ENCODE measurements at places on chromosomes 11 and 22.
A peak's percentile ranks its signal among the peaks of the same experiment; 100 is the strongest.

DNA sequence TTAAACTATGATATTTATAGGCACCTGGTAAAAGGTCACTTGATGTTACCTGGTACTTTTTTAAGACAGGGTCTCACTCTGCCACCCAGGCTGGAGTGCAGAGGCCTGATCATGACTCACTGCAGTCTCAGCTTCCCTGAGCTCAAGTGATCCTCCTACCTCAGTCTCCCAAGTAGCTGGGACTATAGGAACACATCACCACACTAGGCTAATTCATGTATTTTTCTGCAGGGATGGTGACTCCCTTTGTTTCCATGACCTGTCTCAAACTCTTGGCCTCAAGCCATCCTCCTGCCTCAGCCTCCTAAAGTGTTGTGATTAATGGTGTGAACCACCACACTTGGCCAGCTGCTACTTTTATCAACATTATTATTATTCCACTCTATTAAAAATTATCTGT is 47.6 kb downstream of the OR4C45 start:
- no peak for DNase-seq

- DNase-seq, result no peak
These were observed 54.4 kb downstream of the GRAMD1B start for GRCh38 chr11:123484448-123484847.

DNA sequence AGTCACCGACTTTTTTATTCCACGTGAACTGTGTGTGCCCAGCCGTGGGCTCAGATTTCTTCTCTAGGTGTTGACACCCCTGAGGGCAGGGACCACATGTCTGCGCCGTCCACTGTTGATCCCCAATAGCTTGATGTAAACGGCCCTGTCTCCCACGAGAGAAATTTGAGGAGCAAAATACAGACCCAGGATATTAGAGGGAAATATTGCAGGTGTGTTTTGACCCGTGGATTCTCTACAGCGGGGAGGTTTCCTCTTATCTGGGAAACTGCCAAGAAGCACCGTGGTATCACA is 437.5 kb downstream of the TBC1D22A start:
- no peak for DNase-seq

GRCh38 chr22:38947321-38948140 is 9.9 kb upstream of the APOBEC3A start:
- no peak for DNase-seq

DNA sequence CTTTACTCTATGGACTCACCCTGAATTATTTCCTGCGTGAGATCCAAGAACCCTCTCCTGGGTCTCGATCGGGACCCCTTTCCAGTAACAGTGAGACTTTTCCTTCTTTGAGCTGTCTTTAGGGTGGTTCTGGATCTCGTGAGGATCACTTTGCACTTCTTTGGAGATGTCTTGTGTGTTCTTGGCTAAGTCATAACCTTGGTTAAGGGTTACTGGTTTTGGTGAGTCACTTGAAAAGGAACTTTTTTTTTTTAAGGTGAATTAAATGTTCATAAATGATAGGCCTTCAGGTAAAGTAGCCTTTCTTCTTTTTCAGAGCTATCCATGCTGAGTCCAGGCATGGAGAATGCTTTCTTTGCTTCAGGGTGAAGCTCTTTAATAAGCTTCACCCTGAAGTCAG is 19.4 kb upstream of the GSTP1 start:
- no peak for DNase-seq

DNA sequence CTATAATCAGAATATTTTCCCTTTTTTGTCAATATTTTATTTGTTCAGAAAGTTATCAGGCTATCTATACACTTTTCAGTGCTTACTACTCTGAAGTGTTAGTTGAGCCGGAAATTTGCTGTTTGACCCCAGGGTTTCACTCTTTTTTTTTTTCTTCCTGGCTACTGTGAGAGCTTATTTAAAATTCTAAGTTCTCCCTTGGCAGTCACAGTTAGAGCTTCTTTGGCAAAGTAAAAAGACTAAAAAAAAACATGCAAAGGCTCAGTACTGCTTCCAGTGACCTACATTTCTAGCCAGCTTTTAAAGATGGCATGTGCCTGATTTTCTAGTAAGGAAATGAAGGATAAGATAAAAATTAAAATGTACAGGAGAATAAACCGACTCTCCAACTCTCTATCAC is 48.4 kb downstream of the ELP4 start:
- no peak for DNase-seq

GRCh38 chr11:118379497-118379896 is 20.1 kb downstream of the UBE4A start:
- no peak for DNase-seq

GRCh38 chr11:113477321-113477720 is 2.1 kb upstream of the DRD2 start:
- DNase-seq, result no peak

DNA sequence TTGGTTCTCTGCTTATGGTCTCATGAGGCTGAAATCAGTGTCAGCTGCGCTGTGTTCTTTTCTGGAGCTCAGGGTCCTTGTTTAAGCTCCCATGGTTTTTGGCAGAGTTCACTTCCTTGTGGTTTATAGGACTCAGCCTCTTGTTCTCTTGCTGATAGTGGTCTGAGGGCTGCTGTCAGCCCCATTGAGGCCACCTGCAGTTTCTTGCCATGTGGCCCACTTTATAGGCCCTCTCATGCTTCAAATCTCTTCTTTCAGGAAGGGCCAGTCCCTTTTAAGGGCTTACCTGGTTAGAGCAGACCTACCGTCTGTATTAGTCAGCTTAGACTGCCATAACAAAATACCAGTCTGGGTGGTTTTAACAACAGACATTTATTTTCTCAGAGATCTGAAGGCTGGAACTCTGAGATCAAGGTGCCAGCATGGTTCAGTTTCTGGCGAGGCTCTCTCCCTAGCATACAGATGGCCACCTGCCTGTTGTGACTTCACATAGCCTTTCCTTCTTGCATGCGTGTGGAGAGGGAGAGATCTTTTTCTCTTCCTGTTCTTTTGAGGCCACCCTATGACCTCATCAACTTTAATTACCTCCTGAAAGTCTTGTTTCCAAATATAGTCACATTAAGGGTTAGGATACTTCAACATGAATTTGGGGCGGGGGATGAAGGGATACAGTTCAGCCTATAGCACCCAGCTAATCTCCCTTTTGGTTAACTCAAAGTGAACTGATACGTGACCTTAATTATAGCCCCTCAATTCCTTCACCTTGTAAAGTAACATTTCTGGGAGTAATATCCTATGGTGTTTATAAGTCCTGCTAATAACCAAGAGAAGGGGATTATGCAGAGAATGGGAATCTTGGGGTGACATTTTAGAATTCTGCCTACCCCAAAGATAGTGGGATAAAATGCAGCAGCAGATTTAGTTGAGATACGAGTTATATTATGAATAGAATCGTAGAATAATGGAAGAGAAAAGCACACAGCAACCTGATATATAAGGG is 131.8 kb downstream of the UVRAG start:
- no peak for DNase-seq

GRCh38 chr22:35303029-35303624 is 3.4 kb downstream of the TOM1 start:
- no peak for DNase-seq

DNA sequence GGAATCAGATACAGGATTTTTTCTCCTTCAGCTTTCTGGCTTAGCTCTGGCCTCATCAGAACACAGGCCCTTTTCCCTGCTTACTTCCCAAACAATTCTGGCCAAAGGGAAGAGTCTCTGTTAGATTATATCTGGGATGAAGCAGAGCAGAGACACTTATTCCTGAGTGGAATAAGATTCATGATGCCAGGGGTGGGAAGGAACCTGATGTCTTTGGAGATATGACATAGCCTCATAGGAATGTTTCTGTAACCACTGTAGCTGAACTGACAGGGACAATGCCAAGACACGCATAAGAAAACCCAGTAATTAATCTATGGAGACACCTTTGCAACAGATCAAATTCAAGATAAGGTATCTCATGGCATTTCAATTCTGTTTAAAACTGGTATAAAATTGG is 177.1 kb upstream of the RAG2 start:
- DNase-seq, result no peak

- no peak for DNase-seq
These were observed 10.5 kb downstream of the MCAM start for GRCh38 chr11:119306373-119306890.

GRCh38 chr11:8201644-8202365 is 33.0 kb upstream of the RIC3 start:
- DNase-seq, result no peak

- DNase-seq, result no peak
These were observed 47.3 kb upstream of the CYP2D6 start for GRCh38 chr22:42177891-42178336.

DNA sequence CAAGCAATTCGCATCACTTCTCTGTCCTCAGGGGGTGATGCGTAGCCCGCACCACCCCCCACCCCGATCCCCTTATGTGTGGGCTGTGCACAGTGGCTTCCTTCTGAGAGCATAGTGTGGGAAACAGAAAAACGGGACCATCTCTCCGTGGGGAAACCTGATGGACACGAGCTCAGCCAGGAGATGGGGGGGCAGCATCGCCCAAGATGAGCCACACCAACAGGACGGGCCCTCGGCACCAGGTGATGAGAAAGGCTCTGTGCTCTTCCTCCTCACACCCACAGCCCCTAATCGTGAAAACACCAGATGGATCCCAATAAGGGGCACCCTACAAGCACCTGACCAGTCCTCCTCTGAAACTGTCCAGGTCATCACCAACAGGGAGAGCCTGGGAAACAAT is 153.6 kb downstream of the SHANK2 start:
- DNase-seq, result no peak

- no peak for DNase-seq
These were observed 133.0 kb downstream of the WNT7B start for GRCh38 chr22:45843986-45844385.

- DNase-seq, result no peak
These were observed 670 bp downstream of the NEFH start for GRCh38 chr22:29480512-29481264.

- no peak for DNase-seq
These were observed 24.3 kb downstream of the ALKBH3 start for GRCh38 chr11:43904742-43905535.

- DNase-seq, result no peak
These were observed 1150.1 kb downstream of the BRD1 start for GRCh38 chr22:48677621-48678020.

DNA sequence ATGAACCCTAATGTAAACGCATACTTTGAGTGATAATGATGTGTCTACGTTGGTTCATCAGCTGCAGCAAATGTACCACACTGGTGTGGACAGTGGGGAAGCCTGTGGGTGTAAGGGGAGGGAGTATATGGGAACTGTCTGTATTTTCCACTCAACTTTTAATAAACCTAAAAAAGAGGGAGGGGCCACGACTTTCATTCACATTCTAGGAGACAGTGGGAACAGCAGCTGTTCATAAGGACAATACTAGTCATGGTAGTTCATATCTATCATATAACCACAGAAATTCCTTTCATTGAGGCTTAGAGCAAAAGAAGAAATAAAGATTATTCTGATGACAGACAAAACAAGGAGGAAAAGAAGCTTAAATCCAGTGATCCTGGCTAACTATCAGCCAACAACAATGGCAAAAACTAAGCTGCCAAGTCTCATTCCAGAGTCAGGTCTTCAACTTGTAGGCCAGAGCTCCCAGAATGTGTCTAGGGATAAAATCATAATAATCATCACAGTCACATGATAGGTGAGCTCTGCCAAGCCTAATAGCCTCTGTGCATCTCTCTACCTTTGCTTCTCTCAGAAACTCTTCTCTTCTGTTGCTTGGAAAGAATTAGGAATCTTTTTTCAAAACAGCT is 59.4 kb upstream of the CHRM4 start:
- no peak for DNase-seq

DNA sequence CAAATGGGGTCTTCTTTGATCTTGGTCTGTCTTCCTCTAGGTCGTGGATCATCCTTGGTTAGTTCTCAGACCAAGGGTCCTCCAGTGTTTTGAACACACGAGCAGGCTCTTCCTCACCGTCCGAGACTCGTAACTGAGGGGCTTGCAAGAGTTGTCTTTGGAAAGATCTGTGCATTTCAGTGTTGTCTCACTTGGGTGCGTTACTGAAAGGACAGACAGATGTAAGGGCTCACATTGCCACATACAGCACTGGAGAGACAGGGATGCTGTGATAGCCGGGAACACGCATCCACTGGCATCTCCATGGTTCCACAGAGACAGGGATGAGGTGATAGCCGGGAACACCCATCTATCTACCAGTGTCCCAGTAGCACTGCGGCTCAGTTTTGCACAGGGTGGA is 15.7 kb downstream of the GLB1L2 start:
- no peak for DNase-seq

GRCh38 chr11:110053848-110054414 is 39.3 kb upstream of the ZC3H12C start:
- no peak for DNase-seq

- DNase-seq, result no peak
These were observed 32.2 kb upstream of the PTPRJ start for GRCh38 chr11:47948137-47948536.

GRCh38 chr11:134068829-134069425 is at the start of gene JAM3:
Gene JAM3 (plus strand): TSS chr11:134069072. CDS start chr11:134069084, 12 bp downstream.
- DNase-seq, result peak; percentile 83

DNA sequence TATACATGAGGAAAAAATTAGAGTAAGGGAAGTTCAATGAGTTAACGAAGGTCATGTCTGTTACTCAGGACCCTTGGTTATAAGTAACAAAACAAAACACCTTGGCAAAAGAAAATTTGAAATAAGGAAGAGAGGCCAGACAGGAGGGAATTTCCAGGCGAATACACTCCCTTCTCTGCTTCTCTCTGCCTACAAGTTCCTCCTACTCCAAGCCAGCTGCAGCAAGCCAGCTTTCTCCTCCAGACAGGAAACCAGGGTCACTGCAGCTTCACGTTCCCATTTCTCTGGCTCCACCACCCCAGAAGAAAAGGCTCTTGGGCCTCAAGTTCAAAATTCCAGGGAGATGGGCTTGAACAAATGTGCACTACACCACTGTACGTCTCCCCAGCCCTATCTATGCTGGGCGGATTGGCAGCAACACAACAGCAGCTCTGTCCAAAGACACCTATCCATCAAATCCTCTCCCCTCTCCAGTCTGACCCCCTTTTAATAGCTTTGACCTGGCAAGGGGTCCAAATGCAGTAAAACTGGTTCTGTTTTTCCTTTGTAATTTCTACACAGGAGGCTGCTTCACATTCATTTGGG is 27.7 kb downstream of the SMCO4 start:
- DNase-seq, result no peak

- DNase-seq, result no peak
These were observed 71.4 kb downstream of the NAT10 start for GRCh38 chr11:34176751-34177209.

DNA sequence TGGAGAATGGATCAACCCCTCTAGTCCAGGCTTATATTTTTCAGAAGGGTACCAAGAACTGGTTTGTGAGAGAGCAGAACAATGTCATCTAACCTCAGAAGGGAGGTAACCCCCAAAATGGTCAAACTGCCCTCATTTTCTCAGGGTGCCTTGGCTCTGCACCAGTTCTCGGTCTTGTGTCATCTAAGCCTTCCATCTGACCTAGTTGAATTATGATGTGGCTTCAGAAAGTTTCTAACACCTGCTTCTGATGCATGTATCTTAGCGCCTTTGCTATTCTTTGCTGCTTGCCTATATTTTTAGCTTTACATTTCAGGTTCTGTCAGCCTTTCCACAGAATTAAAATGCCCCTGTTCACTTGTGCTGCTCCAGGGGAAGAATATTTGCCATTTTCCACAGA is 91.7 kb upstream of the E2F8 start:
- no peak for DNase-seq

All from GM18507 (cell line).